Activated effector memory CD4-positive, alpha-beta T cell treated with Interleukin-2 at 50 U/mL for 16 hours (primary cell): ENCODE measurements at places on chromosomes 7 and 10.

GRCh38 chr10:101126684-101127628 is 4.1 kb upstream of the TLX1 start:
- DNase-seq: no peak

- no peak for DNase-seq
These were observed 199.8 kb upstream of the KIAA1217 start for GRCh38 chr10:24009115-24009514.

DNA sequence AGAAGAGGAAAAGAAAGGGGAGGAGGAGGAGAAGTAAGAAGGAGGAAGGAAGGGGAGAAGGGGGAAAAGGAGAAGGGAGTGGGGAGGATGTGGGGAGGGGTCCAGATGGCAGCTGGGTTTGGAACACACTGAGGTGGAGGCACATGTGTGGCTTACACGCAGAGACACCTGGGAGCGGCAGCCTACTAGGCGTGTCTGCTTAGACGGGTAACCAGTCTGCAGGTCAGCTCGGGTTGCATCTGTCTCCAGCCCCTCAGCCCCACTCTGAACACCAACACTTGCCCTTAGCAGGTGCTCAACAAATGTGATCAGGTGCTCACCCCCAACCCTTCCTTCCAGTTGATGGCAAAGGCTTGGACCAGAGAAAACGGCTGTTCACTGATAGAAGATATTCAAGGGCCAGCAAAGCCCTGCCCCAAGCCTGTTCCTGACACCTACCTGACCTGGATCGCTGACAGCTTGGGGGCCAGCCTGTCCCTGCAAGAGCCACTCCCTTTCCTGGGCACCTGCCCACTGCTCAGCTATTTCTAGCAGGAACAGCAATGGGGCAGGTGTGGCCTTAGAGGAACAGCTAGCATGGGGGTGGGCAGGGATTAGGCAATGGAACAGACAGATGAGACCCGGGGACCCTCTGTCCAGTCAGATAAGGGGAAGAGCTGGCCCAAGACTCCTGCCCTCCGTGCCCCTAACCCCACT is 70.5 kb downstream of the SH3PXD2A start:
- DNase-seq: no peak

- no peak for DNase-seq
These were observed 35.2 kb downstream of the TNRC18 start for GRCh38 chr7:5388273-5388901.

GRCh38 chr7:92177362-92177761 is 1.6 kb downstream of the LRRD1 start:
- DNase-seq: no peak
